ENCODE measurements at places on chromosomes 5 and 9. TPM values are rescaled to one million over a fixed set of nuclear protein-coding genes. Genes with fewer than 3 reads are reported as not detected.
A peak's percentile ranks its signal among the peaks of the same experiment; 100 is the strongest.

DNA sequence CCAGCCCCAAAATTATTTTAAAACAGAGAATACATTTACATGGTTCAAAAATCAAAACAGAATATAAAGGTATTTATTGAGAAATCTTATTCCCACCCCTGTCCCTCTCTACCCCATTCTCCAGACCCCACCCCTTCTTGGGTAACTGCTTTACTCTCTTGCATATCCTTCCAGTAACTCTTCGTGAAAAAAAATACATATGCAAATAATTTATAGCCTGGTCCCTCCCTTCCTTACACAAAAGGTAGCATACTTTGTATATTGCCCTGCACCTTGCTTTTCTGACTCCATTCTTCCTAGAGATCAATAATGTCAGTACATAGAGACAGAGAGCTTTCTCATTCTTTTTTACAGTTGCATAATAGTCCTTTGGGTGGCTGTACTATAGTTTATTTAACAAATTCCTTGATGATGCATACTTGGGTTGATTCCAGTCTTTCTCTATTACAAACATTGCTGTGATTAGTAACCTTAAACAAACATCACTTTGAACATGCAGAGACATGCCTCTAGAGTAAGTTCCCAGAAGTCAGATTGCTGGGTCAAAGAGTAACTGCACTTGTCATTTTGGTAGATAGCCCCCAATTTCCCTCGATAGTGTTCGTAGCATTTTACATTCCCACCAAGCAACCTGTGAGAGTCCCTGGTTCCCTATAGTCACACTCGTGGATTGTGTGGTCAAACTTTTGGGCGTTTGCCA is 47.9 kb downstream of the STOM start:
- peak; percentile 92 for DNase-seq

DNA sequence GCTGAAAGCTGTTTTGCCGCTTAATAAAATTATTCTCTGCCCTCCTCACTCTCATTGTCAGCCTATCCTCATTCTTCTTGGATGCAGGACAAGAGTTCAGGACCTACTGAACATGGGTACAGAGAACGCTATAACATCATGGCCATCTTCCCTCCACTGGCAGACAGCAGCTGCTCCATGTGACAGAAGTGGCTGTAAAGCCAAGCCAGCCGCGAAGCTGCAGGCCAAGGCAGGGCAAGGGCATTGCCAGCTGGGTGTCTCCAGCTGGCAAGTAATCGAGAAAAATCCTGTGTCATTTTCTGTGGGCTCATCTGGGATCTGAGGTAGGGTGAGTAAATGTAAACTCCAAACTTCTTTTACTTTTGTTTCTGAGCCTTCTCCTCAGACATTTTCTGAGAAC is 84.8 kb downstream of the SLC25A46 start:
- no peak for DNase-seq

DNA sequence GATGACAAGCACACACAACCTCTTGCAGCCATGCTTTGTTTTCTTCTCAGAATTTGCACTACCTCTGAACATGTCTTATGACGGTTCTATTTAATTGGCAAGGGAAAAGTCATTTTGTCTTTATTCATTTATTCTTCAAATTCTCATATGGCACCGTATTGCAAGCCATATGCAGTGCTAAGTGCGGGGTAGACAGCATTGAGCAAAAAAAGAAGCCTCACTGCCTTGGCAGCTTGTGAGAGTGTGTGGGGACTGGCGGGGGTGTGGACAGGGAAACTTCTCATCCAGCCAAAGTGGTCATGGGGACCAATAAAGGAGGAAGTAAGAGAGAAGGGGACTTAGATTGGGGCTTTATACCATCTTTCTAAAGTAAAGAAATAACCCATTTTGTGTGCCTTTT is 160.0 kb downstream of the CDH12 start:
- no peak for DNase-seq

DNA sequence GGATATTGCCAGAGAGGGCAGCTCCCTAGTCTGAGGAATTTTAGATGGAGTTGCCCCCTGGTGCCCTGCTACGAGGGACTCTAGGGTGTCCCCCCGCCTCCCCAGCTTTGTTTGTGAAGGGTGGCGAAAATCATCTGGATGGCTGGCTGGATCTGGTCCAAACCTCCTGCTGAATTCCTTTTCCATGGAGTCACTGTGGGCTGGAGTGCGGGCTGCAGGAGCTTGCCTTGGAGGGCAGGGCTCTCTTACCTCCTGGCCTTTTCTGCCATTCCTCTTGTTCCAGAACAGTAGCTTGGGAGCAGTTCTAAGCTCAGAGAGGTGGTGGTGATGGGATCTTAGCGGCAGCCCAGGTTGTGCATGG is 2.1 kb downstream of the SYNPO start:
- DNase-seq, result peak; percentile 86

- DNase-seq, result peak; percentile 99
These were observed 229.2 kb upstream of the MAP3K1 start for GRCh38 chr5:56585999-56586691.

- no peak for DNase-seq
These were observed 382.1 kb downstream of the TLE4 start for GRCh38 chr9:79953908-79954307.

DNA sequence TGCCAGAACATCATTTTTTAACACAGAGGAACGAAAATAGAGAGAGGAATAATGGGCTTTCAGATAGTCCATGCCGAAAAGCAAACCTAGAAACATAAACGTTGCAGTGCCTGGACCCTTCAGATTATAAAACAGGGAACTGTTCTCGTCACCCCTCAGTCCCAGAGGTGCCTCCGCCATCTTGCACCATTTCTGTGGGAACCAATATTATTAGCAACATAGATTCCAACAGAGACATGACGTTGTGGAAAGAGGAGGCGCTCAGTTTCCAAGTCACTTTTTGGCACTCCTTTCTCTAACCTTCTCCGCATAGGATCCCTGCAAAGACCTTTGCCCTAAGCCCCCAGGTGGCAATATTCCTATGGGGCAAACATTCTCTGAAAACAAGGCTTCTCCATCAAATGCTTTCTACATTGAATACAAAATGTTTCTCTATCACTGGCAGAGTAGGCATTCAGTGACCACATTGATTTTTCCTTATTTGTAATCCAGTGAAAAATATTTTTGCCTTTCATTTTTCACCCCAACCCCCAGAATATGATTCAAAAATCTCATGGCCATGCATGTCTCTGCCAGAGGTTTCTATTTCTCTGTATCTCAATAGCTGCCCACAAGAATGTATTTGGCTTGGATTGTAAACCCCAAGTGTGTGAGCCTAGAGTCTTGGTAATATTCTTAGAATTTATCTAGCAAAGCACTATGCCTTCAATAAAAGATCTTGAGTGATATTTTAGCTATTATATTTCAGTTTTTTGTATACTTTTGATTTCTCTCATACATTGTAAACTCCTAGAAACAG is 500.8 kb upstream of the WWC1 start:
- DNase-seq, result no peak

GRCh38 chr9:137077010-137077747 is at the start of gene UAP1L1:
Gene UAP1L1, plus strand, starts transcription at chr9:137077517. Its CDS starts 16 bp downstream, at chr9:137077533.
- DNase-seq, result peak; percentile 81

GRCh38 chr9:1083325-1083913 is 33.3 kb downstream of the DMRT2 start:
- no peak for DNase-seq

DNA sequence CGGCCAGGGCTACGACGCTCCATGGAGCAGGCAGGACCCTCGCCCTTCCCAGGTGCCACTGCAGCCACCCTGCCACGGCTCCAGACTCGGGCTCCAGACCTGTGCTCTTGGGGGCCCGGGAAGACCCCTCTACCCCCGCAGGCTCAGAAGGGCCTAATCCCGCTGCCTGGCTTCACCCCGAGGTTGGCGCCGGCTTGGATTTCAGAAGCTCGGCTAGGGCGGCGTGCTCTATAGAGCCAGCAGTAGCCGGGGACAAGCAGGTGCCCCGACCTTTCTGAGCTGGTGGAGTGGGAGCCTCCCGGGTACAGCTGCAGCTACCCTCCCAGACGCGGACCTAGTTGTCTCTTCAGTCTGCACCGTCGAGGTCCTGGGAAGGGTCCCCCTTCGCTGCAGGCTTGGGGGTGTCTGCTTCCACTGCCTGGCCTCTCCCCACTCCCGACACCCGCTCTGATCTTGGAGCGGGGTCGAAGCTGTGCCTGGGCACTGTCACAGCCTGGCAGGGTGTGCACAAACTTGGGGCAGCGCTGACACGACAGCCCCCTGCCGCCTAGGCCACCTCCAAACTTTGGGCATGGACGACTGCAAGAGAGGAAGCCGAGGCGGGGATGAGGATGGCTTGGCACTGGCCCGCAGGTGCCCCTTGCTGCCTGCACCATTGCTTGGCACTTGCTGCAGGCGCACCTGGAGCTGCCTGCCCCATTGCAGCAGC is 1366.1 kb upstream of the CDH9 start:
- no peak for DNase-seq

DNA sequence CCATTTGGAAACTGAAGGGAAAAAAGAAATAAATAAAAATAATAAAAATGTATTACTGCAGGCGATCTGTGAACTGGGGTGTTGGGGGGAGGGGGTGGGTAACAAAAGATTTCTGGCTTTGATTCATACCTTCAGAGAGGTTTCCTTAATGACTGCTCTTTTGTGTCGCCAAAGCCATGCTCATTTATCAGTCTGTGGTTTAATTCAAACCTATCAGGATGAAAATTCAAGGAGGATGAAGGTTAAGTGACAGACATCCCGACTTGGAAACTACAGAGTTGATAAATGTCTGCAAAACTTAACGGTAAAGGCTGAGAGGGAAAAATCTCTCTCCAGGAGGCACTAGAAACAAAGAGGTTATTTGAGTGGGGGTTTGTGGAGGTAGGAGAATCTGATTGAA is 278.2 kb downstream of the PSAT1 start:
- DNase-seq, result no peak

DNA sequence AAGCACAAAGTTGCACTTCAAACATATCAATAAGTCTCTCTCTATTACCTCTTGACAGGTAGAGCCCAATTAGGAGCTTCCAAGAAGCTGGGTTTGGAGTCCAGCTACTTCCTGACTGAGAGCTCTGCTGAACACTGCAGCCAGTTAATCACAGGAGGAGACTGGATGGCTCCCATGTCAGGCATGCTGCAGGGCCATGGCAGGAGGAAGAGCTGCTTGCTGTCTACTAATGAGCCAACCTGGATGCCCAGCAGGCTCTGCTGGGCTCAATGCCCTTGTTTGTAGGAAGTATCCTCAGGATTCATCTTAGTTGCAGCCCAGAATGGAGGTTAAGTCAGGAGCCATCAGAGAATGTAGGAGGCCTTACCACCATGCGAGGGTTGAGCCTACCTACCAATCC is 91.9 kb downstream of the TMEM215 start:
- no peak for DNase-seq

DNA sequence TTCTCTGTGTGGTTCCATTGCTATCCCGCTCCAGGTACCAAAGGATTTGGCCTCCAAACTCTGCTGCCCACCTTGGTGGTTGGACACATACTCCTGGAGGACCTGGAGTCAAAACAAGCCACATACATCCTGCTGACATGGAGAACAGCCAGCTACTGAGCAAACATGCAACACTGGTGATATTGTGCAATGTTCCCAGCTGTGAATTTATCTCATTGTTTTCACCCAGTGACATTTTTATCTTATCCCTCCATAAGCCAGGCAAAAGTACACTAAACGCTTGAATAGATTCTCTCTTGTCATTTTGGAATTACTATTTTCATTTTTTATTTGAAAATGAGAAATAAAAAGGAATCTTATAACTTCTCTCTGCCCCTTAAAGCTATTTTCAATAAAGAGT is 11.1 kb upstream of the CTSL start:
- peak; percentile 94 for DNase-seq

- DNase-seq, result no peak
These were observed 25.7 kb downstream of the PLPP1 start for GRCh38 chr5:55509097-55509496.

- DNase-seq, result no peak
These were observed 17.8 kb downstream of the IRX4 start for GRCh38 chr5:1864896-1865440.

- DNase-seq, result no peak
These were observed 21.1 kb downstream of the SLC36A2 start for GRCh38 chr5:151326266-151326665.

GRCh38 chr5:150710165-150710564 is 9.3 kb upstream of the RBM22 start:
- DNase-seq, result peak; percentile 30

DNA sequence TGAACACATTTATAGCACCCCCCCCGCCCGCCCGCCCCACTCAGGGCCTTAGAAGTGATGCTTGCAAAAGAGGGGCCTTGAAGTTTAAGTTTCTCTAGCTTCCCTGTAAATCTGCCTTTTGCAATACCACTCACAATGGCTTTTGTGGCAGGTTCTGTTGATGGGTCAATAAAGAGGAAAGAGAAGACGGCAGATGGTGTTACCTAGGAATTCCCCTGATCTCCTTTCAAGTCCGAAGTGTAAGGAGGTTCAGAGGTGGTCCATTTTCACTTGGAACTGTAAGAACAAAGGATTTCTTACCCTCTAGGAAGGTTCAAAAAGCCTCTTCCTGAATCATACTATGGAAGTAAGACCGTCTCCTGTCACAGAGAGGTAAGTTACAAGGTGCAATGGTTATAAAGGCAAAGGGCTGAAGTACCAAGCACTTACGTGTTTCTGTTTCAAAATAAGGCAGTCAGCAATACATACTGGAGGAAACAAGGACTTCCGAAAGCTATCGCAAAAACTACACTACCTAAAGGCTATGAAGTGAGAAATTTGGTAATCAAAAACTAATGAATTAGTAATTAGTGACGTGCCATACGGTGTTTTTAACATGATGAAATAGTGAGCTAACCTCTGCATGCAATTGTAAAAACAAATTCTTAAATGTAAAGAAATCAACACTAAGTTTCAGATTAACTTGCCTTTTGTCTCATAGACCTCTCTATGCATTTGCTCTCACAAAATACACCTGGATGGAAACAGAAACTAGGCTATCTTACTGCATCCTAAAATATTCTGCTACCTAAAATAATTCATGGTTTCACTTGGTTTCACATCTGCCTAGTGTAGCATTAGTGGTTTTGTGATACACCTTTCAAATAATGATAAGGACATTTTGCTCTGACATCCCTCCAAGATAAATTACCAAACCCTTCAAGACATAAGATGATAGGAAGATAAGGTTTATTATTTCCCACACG is 589.4 kb upstream of the FAM174A start:
- no peak for DNase-seq

DNA sequence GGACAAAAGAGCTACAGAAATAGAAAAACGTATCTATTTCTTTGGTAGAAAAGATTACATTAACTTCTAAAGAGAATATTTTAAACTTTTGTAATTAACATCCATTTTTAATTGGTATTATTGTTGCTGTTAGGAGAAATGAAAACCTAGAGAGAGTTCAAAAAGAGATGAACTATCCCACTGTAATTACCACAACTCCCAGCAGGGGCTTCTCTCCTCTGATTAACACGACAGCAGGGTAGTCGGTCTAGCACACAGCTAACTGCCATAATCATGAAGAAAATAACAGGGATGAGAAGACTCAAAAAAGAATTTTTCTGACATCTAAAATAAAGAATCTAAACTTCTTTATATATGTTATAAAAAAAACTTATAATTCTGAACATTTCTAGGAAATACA is 86.2 kb upstream of the CDH9 start:
- DNase-seq, result no peak

Gene ACTL7B
- total RNA-seq, result not detected

Gene SPATA9
- 0.13 TPM for total RNA-seq

Gene UBE2QL1
- total RNA-seq, result 0.13 TPM

Gene C1QTNF2
- 0.38 TPM for total RNA-seq

Gene TTF1
- total RNA-seq, result 7.4 TPM

Gene PTGDS
- 0.25 TPM for total RNA-seq

Gene LHX6
- total RNA-seq, result 1.9 TPM

Gene MSMP
- total RNA-seq, result 187 TPM

Gene OR13C8
- total RNA-seq, result not detected

Gene RORB
- not detected for total RNA-seq

Gene FOXD4L5
- total RNA-seq, result under 0.01 TPM

Gene SKIC3
- 78.1 TPM for total RNA-seq

Gene GPRIN1
- 4.5 TPM for total RNA-seq

Gene CARD9
- 0.13 TPM for total RNA-seq

Gene MACROH2A1
- total RNA-seq, result 159 TPM

Gene NUP214
- 7.6 TPM for total RNA-seq

All from dermis microvascular lymphatic vessel endothelial cell (primary cell).